ENCODE measurements at places on chromosomes 6 and 20.

DNA sequence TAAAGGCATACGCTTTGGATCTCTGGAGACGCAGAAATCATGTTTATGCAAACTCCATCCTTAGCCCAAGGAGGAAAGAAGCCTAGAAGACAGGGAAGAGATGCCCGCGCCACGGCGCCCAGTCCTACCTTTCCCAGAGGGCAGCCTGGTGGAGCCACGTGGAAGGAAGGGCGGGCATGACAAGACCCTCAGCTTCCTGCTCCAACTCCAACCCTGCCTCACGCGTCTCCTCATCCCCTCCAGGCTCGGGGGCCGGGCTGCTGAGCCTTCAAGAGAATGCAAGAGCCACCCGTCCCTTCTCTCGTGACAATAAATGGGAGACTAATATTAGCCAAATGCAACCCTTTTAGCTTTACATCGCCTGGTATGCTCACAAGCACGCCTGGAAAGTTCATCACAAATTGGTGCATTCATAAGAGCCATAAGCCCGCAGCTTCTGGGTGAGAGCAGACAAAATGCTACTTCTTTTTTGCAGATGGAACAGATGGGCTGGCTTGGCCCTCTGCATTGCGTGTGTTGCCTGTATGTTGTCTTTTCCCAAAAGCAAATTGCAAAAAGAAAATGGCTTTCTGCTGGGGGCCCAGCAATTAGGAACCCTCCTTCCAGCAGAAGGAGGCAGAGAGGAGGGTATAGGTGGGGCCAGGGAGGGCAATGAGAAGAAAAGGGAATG, 8.2 kb upstream of the NTSR1 start:
- DNase-seq = no peak

GRCh38 chr6:39309942-39310531, 4.2 kb downstream of the KCNK17 start:
- DNase-seq = peak; percentile 53

GRCh38 chr6:146590492-146590891, 8.3 kb upstream of the ADGB start:
- no peak for DNase-seq

DNA sequence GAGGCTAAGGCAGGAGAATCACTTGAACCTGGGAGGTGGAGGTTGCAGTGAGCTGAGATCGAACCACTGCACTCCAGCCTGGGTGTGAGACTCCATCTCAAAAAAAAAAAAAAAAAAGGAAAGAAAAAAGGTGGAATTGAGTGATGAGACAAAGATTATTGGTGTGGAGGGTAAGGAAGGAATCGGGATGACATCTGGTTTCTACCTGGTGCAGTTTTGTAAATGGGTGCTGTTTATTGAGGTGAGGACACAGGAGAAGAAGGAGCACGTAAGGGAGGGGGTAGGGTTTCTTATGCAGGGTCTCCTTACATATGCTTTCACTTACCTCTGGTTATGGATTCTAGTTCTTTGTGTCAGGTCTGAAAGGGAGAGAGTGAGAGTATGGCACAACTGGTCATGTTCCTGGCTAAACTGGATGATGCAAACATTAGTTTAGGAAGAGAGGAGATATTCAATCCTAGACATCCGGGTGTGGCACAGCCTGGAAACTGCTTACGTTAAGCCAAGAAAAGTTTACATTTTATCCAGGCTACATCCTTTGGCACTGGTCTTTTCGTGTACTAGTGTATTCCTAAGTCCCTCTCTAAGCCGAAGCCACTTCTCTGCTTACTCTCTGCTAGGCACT, 5.4 kb downstream of the RALY start:
- DNase-seq = no peak

DNA sequence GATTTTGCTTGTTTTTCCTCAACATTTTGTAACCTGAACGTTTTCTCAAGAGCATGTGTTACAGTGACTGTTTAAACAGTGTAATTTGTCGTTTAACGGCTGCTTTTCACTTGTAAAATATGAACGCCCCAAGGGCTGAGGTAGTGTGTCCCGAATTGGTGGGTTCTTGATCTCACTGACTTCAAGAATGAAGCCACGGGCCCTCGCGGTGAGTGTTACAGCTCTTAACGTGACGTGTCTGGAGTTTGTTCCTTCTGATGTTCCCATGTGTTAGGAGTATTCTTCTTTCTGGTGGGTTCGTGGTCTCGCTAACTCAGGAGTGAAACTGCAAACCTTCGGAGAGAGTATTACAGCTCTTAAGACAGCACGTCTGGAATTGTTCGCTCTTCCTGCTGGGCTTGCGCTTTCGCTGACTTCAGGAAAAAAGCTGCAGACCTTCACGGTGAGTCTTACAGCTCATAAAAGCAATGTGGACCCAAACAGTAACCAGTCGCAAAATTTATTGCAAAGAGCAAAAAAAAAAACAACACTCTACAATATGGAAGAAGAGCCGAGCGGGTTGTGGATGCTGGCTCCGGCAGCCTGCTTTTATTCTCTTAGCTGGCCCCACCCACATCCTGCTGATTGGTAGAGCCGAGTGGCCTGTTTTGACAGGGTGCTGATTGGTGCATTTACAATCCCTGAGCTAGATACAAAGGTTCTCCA, 25.1 kb upstream of the TRIM27 start:
- no peak for DNase-seq

- DNase-seq = peak; percentile 99
These were observed 176.2 kb downstream of the NFATC2 start for GRCh38 chr20:51366155-51366886.

DNA sequence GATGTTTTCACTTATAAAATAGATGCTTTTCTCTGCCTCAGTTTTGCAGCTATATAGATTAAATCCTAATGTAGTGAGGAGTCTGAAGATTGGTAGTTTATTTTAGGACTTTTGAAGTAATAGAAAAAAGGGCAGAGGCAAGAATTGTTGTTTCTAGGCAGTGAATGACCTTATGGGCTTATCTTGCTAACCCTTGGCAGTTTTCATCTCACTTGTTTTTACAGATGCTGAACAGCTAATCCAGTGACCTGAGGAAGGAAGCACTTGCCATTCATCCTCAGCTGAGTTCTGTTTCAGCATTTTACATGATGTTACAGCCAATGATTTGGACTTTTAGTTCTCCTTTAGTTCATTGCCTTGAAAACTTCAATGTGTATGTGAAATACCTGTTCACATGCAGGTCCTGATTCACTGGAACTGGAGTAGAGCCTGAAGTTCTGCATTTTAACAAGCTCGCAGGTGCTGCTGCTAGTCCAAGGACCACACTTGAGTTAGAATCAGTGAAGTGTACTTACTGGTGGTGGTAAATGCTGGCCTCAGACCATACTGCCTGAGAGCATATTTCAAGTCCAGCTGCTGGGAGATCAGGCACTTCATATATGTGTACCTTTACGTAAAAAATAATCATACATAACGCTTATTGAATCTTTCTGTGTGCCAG, 86.9 kb downstream of the TULP4 start:
- no peak for DNase-seq

GRCh38 chr6:47302043-47302442, 7.7 kb downstream of the TNFRSF21 start:
- DNase-seq = no peak

DNA sequence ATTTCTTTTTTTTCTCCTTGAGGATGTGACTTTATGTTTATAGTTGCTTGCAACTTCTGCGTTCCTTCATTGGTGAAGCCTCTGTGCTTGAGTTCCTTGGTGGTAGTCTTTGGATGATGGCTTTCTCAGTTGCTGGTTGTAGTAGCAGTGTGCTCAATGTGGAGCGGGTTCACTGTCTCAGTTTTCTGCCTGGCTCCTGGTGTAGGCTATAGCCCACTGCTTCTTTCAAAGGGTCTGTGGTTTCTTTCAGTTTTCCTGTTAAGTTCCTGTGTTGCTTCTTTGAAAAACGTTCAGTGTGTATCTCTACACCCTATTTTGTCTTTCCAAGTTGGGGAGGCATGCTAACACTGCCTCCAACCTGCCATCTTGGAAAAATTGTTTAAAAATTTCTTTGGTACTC, 33.9 kb upstream of the ZBTB24 start:
- DNase-seq = no peak

- DNase-seq = no peak
These were observed 2.2 kb downstream of the ASXL1 start for GRCh38 chr20:32360333-32360634.

DNA sequence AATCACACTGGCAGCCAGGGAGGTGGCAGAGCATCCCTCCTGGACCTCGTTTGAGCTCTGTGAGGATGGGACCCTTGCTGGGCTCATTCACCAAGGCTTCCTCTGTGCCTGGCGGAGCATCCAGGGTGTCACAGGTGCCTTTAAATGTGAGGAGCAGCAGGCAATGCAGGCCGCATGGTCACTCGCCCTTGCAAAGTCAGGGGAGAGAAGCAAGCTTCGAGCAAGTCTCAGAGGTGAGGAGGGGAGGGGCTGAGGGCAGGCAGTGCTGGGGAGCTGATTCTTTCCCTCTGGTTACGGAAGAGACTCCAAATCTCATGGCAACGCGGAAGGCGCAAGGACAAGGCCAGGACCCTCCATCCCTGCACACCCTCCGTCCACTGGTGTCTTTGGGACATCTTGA, 182.7 kb upstream of the PMEPA1 start:
- DNase-seq = no peak

GRCh38 chr6:69019832-69020231, 384.8 kb downstream of the ADGRB3 start:
- DNase-seq = no peak

- DNase-seq = peak; percentile 30
These were observed 84.3 kb downstream of the ZHX3 start for GRCh38 chr20:41232973-41233926.

- DNase-seq = no peak
These were observed 438.7 kb upstream of the JARID2 start for GRCh38 chr6:14807130-14807529.

DNA sequence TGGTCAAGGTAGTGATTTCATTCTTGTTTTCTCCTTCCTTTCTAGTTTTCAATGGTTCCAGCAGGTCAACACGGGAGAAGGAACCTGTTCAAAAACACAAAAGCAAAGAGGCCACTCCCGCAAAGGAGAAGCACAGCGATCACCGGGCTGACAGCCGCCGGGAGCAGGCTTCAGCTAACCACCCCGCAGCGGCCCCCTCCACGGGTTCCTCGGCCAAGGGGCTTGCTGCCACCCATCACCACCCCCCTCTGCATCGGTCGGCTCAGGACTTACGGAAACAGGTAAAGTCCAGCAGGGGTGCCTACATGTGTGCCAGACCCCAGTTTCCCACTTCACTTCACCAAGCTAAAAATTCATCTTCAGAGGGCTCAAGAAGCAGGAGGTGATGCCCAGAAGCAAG, 175.6 kb downstream of the DTNBP1 start:
- no peak for DNase-seq

DNA sequence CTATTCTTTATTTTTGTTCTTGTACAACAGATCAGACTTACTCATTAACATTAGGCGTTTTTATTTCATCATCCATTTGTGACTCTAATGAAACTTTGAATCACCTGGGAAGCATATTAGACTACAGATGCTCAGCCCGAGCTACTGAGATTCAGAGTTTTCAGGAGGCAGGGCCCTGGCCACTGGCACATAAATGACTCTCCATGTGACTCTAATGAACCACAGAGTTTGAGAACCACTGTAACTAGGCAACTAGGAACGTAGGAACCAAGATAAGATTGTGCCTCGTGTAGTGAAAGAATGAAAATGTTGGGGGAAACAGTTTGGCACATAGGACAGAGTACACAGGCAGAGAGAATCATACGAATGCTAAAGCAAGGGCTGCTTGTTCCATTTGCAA, 405.9 kb upstream of the BTBD3 start:
- DNase-seq = no peak

DNA sequence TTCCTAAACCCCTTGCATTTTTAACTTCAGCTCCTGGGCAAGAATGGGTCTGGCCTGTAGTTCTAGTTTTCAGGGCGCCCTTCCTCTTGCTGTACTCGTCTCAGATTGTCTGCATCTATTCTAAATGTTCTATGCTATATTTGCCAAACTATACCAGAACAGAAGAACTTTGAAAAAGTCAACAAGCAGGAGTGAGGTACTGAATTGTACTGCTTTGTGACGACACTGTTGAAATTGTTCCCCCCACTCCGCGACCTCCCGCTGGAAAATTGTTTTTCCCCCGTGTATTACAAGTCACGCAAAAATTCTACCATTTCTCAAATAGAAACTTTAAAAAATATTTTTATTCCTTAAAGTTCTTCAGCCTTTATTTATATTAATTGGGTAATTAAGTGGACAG, 73.9 kb downstream of the CBFA2T2 start:
- DNase-seq = no peak

- no peak for DNase-seq
These were observed 52.8 kb upstream of the RIPOR2 start for GRCh38 chr6:24988562-24988961.

DNA sequence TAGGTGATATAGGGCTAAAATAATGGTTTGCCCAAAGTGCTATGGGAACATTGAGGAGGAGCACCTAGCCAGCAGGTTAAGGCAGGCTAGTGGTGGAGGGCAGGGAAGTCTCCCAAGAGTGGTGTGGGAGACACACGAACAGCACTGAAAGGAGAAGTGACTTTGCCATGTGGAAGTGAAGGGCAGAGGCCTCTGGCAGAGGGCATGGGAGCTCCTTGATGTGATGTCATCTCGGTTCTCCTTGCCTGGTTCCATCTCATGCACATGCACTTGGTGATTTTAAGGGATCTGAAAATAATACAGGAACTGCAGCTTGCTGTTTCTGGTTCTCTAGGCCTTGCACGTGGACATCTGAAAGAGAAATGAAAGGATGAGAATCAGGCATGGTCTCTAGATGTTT, 4.7 kb upstream of the MAP3K4 start:
- DNase-seq = no peak

DNA sequence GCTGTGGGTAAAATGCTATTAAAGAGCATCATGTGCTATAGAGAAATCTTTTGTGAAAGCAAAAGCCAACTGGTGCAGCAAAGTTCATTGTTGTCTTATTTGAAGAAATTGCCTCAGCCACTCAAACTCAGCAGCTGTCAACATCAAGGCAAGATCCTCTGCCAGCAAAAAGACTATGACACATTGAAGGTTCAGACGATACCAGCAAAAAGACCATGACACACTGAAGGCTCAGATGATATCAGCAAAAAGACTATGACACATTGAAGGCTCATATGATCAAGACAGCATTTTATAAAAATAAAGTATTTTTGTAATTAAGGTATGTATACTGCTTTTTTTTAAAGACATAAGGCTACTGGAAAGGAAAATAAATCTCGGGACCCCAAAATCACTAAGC, 118.4 kb upstream of the RUNX2 start:
- DNase-seq = no peak

Measured in muscle of back (tissue), 13 donors.